Inflammatory macrophage (primary cell): ENCODE measurements at places on chromosomes 4 and X.
A peak's percentile ranks its signal among the peaks of the same experiment; 100 is the strongest.

DNA sequence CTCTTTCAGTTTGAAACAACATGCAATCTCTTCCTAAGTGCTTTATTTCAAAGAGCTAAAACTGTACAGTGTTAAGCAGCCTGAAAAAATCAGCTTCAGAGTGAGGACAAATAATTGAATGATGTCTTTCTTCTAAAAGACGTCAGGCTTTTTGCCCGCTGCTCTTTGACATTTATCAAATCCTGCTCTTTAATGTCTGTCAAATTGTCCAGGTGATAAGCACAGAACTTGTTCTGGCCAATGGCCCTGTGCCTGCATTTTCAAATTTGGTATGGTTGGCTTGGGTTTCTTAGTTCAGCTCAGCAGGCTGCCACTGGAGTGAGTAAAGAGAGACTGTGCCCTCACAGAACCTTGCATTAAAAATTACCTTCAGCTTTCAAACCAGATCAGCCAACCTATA is 712.9 kb upstream of the LCORL start:
- no peak for DNase-seq

- DNase-seq: no peak
Observed at GRCh38 chr4:133776961-133777360, 424.6 kb downstream of the PABPC4L start.

GRCh38 chr4:91598696-91599095 is 705.1 kb upstream of the GRID2 start:
- no peak for DNase-seq

DNA sequence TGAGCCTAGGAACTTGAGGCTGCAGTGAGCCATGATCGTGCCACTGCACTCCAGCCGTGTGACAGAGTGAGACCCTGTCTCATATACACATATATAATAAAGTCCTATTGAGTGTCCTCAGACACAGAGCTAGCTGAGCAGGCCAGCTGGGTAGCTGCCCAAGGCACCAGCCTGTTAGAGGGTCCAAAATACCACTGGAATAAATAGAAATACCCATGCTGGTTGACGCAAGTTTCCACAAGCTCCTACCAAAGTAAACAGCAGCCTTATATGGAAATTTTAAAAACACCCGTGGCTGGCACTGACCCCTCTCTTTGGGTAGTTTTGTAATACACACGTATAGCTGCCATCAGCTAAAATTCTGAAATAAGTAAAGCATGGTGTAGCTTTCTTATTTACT is 348.6 kb downstream of the BCOR start:
- no peak for DNase-seq

DNA sequence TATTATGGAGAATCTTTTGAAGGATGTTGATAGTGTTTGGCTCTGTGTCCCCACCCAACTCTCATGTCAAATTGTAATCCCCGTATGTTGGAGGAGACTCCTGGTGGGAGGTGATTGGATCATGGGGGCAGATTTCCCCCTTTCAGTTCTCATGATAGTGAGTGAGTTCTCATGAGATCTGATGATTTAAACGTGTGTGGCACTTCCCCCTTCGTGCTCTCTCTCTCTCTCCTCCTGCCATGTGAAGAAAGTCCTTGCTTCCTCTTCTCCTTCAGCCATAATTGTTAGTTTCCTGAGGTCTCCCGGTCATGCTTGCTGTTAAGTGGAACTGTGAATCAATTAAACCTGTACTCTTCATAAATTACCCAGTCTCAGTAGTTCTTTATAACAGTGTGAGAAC is 166.1 kb upstream of the NUDT6 start:
- peak; percentile 59 for DNase-seq

GRCh38 chr4:53067125-53067802 is 205.1 kb downstream of the RASL11B start:
- no peak for DNase-seq

DNA sequence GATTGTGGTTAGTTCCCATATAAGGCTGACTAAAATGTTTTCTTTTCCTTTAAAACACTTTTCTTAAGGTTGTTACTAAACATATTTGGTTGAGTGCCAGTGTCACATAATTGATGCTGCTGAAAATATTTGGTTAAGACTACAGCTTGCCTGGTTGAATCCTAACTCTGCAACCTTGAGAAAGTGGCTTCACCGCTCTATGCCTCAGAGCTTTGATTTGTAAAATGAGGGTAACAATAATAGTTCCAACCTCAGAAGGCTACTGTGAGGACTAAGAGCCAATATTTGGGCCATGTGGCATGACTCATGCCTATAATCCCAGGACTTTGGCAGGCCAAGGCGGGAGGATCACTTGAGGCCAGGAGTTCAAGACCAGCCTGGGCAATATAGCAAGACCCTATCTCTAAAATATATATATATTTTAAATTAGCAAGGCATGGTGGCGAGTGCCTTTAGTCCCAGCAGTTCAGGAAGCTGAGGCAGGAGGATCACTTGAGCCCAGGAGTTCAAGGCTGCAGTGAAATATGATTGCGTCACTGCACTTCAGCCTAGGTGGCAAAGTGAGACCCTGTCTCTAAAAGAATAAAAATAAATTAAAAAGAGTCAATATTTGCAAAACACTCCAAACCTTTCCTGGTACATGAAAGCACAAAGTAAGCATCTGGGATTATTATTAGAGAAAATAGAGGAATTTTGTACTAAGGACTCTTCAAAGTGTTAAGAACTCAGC is 7.1 kb upstream of the NEIL3 start:
- no peak for DNase-seq

- no peak for DNase-seq
Observed at GRCh38 chr4:73021634-73022033, 47.9 kb downstream of the COX18 start.

- no peak for DNase-seq
Observed at GRCh38 chr4:30586850-30587249, 133.3 kb upstream of the PCDH7 start.

GRCh38 chr4:48710446-48711209 is 69.5 kb downstream of the FRYL start:
- peak; percentile 7 for DNase-seq

DNA sequence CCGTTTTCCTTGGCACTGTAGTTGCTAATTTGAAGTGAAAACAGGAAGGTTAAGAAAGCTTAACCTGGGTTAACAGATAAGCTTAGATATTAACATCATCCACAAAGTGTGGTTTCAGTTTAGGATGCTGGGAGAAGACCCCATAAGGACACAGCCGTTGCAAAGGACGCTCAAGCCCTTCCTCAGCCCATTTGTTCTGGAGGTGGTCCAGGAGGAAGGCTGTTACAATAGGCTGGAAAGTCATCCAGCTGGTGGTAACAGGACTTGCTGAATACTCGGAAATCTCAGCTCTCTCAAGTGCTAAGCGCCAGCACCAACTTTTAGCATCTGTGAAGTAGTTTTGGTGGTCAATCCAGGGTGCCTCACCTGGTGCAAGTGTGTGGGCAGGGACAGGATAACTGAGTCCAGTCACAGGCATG is 14.2 kb downstream of the CHST7 start:
- no peak for DNase-seq

- DNase-seq: no peak
Observed at GRCh38 chr4:187449702-187450101, 545.9 kb upstream of the ZFP42 start.

DNA sequence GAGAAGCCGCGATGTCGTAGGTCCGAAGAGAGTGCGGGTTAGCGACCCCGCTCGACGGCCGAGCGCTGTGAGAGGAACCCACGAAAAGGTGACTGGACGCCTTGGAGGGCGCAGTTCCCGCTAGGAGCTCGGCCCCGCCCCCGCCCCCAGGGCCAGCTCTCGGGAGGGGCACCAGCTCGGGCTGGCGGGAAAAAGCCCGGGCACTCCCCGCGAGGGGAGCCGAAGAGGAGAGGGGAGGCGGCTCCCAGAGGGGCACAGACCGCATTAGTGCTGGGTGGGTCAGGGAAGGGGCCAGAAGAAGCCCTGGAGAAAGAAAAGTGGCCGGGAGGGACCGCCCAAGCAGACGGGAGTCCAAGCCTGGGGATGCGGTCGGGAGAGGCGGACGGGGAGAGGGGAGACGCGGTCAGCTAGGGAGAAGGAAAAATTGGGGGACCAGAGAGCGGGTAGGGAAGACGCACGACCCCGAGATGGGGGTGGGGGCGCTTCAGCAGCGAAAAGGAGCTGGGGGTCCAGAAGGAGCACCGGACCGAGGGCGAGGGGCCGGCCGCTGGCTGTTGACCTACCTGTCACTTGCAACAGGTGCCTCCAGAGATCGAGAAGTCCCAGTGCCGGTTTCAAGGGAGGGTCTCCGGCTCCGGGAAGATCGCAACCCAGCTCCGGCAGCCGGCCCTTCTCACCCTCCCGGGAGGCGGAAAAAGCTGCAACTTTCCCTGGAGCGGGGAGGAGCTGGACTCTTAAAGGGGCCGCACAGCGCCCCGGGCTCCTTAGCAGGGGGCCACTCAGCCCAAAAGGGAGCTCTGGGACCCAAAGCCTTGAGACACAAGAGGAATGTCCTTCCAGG is at the start of gene SYTL4:
Gene SYTL4 (minus strand): TSS at position 681 of the 841 bp plus-strand sequence. CDS start 30,084 bp downstream, outside the sequence.
- DNase-seq: no peak

- no peak for DNase-seq
Observed at GRCh38 chr4:184643731-184644130, 5.5 kb downstream of the CASP3 start.

GRCh38 chr4:32847461-32847860 is 2127.3 kb downstream of the PCDH7 start:
- DNase-seq: no peak

DNA sequence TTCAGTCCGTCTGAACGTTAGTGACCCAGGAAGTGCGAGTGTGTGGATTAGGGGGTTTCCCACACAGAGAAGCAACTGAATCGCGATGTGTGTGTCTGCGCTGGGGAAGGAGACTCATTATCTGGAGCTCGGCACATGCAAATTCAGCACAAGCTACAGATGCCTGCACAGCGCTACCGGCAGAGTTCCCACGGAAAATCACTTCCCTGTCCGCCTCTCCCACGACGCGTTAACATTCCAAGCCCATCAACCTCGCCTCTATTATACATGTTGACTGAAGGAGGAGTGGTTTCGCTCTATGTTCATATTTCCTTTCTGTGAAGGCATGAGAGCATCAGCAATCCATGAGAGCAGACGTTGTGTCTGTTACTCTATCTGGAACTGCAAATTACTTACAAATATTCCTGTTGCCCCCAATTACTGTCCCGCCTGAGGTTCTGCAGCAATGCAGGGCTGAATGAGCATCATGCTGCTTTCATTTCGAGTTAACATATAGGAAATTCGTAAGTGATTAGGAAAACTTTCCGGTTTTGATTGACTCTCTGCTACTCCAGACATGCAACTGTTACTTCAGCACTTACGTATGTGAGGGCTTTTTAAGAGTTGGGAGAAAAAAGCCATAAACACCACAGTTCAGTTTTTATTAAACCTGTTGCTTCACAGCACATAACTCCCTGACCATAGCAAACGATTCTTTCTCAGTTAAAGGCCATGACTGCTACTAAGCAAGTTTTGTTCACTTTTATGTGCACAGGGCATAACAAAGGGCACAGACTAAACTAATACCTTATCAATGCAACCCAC is 15.0 kb upstream of the MTNR1A start:
- no peak for DNase-seq

GRCh38 chr4:45423896-45424295 is 697.5 kb upstream of the GNPDA2 start:
- no peak for DNase-seq

DNA sequence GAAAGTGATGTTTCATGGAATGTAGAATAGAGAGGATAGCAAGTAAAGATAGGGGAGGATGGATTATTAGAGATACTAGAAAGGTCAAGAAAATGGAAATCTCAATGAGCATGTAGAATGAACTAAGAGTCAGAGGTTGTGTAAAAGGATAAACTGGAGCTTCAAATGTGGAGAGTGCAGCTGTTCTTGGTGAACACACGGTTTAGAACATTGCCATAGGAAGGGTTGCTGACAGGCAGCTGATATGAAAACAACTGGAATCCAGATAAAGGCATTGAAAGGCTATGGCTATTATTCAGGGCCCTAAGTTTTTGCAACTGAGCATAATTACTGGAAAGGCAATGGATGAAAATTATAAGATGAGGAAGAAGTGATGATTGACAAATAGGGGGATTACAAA is 239.6 kb upstream of the VEGFC start:
- DNase-seq: no peak
